ENCODE measurements at places on chromosomes 3 and 15. TPM values are rescaled to one million over a fixed set of nuclear protein-coding genes. Genes with fewer than 3 reads are reported as not detected.

DNA sequence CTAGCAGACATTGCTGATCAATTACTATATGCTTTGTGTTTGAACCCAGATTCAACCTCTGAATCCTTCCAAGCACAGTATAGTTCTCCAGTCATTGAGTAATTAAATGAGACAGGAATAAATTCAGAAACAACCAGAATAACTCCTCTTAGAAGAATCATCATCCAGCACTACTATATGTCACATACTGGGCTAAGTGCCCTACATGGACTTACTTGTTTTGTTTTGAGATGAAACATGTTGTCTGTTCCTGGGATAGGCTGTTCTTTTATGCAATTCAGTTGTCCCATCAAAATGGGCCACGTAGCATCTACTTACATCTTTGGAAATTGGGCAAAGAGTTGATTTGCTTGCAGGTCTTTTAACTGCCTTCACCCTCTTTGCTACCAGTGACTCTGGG is 365.5 kb upstream of the SUCLG2 start:
- DNase-seq = no peak

- DNase-seq = peak; percentile 94
These were observed 93.2 kb upstream of the MBNL1 start for GRCh38 chr3:152175528-152175889.

CRABP1 gene
- total RNA-seq = not detected

DNA sequence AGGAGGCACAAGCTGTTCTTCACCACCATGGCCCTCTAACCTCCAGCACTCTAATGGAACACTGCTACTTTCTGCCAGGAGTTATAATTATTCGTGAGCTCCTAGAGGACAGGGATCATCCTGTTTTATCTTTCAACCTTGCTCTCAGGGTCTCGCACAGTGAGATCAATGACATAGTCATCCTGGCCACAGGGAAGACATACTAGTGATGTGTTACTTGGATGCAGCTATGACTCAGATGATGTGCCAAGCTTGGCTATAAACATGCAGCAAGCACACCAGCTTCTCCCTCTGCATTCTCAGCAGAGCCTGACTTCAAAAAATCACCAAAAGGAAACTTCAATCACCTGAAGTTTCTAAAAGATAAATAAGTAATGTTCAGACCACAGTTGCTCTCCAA is 203.8 kb upstream of the HES1 start:
- DNase-seq = no peak

GRCh38 chr3:16937326-16937845 is 52.6 kb downstream of the PLCL2 start:
- no peak for DNase-seq

DNA sequence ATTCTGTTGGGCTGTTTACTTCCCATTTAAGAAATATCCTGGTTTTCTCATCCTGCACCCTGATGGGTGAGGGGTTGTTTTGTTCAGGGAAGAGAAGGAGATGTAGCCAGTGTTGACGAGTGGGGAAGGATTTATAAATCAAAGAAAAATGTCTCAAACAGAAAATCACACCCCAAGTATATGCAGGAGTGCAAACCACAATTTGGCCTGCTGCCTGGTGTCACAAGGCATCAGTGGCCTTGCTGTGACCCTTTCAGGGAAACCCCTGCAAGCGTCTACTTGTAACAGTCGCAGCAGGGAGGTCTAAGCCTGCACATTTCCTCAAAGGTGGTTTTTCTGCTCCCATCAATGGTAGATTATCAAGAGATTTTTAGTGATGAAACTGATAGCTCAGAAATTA is 132.6 kb upstream of the LRRN1 start:
- DNase-seq = peak; percentile 39

DNA sequence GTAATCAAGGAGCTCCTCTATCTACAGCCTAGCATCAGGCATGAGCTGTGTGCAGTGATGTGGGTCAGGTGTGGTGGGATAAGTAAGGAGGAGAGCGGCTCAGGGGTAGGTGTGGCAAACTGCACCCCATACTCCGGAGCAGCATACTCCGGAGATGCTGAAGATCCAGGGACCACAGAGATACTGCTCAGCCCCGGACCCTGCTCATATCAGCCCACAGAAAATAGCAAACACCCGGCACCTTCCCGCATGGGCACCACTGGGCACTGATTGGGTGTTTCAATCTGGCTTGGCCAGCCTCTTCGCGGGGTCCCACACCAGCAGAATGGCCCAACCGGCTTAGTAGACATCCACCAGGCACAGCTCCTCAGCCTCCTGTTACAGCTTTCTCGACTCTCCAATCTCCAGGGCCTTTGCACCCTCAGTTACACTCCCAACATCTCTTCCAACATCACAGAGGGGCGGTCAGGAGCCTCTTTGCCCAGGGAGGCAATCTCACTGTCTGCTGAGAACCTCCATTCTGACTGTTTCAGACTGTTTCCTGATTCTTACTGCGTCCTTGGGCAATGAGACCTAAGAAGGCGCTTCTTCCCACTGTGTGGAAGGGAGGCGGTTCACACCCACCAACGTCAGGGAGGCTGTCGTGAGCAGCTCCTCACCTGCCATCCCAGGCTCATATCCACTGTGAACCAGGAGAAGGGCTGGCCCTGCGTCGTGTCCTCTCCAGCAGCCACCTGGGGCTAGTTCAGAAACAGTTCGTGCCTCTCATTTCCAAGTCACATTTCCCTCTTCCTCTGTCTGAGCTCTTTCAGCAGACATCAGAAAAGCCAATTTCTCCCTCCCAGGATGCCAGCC is 59.8 kb downstream of the CAPN7 start:
- DNase-seq = no peak

DNA sequence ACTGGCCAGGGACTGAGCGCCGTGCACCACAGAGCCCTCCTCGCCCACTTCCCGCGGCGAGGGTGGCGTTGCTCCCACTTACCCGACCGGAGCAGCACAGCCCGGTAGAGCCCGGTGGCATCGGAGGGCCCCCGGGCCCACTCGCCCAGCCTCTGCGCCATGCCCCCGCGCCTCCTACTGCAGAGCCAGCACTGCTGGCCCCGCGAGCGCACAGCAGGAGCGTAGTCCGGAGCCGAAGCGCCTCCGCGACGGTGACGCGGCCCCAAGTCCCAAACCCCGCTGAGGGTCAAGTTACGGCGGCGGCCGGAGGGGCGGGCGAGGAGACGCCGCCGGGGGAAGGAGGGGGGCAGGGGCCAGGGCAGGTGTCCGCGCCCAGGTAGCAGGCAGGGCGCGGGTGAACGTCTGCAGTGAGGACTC is 9.6 kb upstream of the FAM107A start:
- DNase-seq = no peak

FAM174B gene
- total RNA-seq = 4.6 TPM

- no peak for DNase-seq
These were observed 2.8 kb upstream of the C15orf40 start for GRCh38 chr15:83014205-83014653.

GRCh38 chr15:46489276-46489675 is 854.4 kb downstream of the SQOR start:
- DNase-seq = peak; percentile 13

GRCh38 chr3:169390741-169391305 is 272.7 kb downstream of the MECOM start:
- peak; percentile 40 for DNase-seq

SNX22 gene
- total RNA-seq = under 0.01 TPM

DNA sequence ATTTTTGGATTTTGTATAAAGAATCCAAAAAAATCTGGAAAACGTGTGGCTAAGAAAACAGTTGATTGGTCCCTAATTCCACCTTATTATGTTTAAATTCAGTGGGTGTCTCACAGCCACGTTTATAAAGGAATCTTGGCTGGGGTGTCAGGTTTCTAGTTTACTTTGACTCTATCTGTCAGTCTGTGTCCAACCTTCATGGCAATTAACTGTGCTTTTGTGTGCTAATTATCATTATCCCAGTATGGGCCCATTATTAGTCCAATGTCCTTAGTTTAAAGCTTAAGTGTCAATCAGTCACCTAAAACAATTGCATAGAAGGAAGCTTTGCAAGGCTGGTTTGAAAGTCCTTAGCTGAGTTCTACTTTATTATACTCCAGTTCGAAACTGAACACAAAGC is 3.7 kb upstream of the CNTN4 start:
- no peak for DNase-seq

FOXL2 gene
- 0.26 TPM for total RNA-seq

DNA sequence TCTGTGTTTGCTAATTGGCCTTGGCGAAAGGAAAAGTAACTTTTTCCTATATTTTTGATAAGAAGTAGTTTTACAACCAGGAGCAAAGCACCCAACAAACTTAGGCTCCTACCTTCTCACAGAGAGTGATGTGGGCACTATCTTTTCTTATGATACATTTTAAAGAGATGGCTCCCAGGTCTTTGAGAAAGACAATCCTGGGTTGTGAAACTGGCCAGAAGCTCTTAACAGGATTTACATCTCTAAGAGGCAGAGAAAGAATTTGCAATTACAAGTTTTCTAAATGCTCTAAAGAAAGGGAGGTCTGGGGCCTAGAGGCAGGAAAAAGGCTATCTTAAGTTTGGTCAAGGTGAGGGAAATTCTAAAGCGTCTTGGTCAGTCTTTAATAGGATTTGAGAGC is 609.7 kb downstream of the VGLL3 start:
- no peak for DNase-seq

GRCh38 chr15:41877631-41878354 is 16.1 kb downstream of the SPTBN5 start:
- no peak for DNase-seq

Data from bronchial epithelial cell (primary cell).